Ascending aorta (tissue), 2 donors: ENCODE measurements at places on chromosomes 1 and 21. TPM values are rescaled to one million over a fixed set of nuclear protein-coding genes. Genes with fewer than 3 reads are reported as not detected.

DNA sequence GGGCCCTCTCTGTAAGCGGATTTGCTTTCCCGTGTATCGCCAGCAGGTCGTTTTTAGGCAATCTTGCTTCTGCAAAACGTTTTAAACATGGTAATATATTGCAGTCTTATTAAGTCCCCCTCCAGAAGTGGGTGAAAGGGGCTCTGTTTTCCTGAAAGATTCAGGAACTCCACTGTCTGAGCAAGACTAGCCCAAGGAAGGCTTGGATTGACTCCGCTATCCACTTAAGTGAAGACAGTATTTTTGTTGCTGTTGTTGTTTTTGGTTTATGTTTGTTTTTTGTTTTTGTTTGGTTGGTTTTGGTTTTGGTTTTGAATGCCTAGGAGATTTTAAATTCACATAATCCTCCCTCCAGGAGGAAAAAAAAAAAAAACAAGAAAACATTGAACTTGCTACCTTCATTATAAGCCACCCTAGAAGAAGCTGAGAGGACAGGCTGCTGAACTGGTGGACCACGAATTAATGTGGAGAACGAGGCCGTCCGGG is 29.1 kb upstream of the NFIA start:
- no peak for DNase-seq

OR2T35 gene
- not detected for total RNA-seq

SGIP1 gene
- 1.6 TPM for total RNA-seq

- DNase-seq, result no peak
Observed at GRCh38 chr1:33149453-33150190, 32.2 kb downstream of the TRIM62 start.

CCDC181 gene
- total RNA-seq, result not detected

GRCh38 chr1:166470441-166470840 is 303.6 kb upstream of the FAM78B start:
- DNase-seq, result no peak

GRCh38 chr21:16488042-16488441 is 758.3 kb downstream of the USP25 start:
- no peak for DNase-seq

DNA sequence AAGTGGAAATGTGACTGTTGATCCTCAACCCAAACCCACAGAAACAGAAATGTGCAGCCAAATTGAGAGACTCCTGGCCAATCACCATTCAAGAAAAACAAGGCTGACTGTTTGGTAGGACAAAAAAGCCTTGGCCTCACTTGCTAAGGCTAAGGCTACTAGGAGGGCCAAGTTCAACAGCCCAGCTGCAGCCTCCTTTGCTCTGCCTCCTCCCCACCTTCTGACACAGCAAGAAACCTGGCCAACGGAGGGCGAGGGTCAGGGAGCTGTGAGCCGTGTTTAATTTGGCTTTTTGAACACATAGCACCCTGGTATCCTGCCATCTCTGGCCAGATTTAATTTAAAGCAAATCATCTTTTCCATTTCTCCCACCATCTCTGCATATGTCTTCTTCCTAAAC is 165.8 kb upstream of the RAB4A start:
- peak; percentile 71 for DNase-seq

GSTM5 gene
- total RNA-seq, result 23.3 TPM

PODN gene
- 245 TPM for total RNA-seq

CFHR5 gene
- not detected for total RNA-seq

DNA sequence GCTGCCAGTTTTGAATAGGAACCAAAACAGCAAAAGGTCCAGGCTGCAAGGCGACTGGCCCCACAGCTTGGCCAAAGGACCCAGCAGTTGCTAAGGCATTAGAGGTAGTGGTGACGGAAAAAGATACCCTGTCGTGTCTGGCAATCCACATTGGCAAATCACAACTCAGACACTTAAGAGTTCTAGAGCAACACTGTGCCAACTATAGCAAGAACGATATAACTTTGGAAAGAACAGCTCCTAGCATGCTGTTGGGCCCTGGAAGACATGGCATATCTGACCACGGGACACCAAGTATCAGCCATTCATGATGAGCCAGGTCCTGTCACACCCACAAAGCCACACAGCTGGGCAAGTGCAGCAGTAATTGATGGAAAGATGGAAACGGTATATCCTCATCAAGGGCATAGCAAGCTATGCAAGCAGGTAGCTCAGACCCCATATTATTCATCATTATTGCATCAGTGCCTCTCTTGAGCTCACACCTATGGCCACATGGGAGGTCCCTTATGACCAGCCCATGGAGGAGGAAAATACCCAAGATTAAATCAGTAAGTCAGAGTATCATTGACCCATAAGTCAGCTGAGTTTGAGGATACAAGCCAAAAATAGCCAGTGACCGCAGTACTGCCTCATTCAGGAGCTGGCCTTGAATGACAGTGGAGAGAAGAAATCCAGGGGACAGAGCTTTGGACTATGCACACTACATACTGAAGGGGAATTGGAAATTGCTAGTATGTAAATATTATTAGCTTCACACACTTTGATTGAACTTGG is 221.2 kb downstream of the SETD4 start:
- no peak for DNase-seq

KCNQ4 gene
- total RNA-seq, result 14.5 TPM

DAB1 gene
- not detected for total RNA-seq

DNA sequence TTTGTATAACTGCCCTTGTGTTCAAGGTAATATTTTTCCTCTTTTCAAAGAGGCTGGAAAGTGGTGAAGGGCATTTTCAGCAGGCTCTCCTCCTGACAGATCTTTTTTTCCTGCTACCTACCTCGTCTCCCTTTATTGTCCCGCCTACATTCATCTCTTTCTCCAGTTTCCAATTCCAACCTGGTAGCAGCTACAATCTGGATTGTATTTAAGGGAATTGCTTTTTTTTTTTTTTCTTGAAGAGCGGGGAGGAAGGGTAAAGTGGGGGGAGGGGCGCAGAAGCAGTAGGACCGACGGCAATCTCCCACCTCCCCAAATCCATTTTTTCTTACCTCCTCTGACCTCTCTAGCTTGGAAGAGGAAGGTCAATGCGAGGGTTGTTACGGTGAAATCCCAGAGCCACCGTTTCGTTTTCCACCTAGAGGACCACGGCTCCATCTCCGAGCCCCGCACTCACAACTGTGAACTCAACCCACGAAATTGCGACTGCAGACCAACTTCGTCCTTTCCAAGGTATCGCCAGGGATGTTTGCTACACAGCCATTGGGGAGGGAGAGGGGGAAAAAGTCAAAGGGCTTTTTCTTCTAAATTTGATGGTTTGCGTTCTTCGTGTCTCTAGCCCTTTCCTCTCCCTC is 464 bp downstream of the COL11A1 start:
- DNase-seq, result no peak

GRCh38 chr1:16926491-16927073 is 4.9 kb downstream of the CROCC start:
- no peak for DNase-seq

PDC gene
- not detected for total RNA-seq

GRCh38 chr1:244801246-244801645 is 34.2 kb upstream of the COX20 start:
- no peak for DNase-seq

DNA sequence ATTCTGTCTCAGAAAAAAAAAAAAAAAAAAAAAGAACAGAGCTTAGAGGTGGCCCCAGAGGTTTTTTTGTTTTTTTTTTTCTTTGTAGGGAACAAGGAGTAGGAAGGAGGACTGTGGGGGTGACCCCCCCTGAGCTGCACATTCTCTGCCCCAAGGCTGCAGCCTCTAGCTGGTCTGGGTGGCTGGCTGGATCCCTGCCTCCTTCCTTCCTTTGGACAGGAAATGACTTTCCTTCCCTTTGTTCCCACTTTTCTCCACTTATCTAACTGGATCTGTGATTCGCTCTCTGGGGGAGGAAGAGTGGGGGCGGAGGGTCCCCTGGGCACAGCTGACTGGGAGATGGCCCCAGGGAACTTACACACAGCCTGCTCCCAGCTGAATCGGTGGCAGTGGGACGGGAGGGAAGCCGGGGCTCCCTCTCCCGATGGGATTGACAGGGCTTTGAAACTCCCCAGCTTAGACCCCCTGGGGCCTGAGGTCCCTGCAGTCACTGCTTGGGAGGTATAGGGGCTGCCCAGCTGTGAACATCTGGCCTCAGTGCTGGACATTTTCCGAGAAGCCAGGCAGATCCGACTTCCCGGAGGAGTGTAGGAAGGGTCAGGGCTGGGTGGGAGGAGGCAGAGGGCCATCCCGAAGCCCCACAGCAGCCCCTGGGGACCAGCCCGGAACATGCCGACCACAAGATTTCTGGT is 2.1 kb downstream of the FBLIM1 start:
- DNase-seq, result no peak

ACTRT2 gene
- not detected for total RNA-seq

GRCh38 chr1:3746389-3746829 is 5.8 kb upstream of the CCDC27 start:
- no peak for DNase-seq

- no peak for DNase-seq
Observed at GRCh38 chr1:154241703-154242351, 21.1 kb downstream of the UBAP2L start.

PPIAL4G gene
- not detected for total RNA-seq

GRCh38 chr1:203072002-203072602 is 13.7 kb downstream of the MYOG start:
- no peak for DNase-seq

DNA sequence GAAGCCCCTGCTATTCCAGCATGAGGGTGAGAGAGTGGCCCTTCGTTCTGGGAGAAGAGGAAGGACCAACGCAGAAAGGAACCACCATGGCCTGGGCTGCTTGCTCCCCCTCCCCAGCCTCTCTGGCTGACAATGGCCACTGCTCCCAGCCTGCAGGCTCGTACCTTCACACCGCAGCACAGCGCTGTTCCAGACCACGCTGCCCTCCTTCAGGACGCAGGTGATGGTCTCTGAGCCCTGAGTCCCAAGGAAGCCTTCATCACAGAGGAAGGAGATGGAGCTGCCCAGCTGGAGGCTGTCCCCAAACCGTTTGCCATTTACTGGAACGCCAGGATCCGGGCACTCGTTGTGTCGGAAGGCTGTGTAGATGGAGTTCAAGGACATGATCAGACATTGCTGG is 124.9 kb upstream of the HMGB4 start:
- DNase-seq, result no peak

DNA sequence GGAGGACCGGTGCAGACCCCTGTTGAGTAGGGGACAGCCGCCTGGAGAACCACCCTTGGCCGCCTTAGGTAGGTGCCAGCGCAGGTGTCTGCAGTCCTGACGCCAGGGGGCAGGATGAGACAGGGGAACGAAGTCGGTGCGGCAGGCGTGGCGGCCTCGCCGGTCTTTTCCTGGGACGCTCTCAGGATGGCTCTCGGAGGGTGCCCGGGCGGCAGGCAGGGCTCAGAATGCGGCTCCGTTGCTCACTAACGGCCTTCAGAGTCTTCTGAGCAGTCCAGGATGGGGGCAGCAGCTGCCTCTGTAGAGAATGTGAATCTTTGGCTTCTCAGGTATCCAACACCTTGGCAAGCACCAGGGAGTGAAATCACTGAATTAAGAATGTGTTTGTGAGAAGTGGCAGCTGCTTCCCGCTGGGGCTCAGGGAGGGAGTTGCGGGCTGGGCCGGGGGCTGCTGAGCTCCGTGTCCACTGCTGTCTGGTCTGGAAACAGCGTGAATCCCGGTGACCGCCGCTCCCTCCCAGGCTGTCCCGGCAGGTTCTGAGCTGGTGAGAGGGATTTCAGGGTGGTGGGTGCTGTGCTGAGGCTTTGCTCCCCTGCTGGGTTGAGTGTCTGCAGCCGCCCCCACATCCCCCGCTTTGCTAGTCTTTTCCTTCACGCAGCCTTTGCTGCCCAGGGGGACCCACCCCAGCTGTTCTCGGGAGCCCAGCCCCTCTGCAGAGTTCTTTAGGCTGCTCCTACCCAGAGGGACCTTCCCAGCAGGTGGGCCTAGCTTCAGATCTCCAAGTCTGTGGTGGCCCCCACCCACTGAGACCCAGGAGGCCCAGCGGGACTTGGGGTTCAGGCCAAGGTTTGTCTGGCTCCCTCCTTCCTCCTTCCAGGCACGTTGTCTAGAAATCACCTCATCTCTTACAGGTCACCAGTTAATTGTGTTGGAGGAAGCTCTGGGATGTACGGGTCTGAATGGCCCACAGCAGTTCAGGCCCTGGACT is 11.1 kb upstream of the C1orf174 start:
- DNase-seq, result no peak

CELA3B gene
- not detected for total RNA-seq

FMOD gene
- 92.3 TPM for total RNA-seq

- DNase-seq, result no peak
Observed at GRCh38 chr21:45695086-45695485, 51.6 kb downstream of the PCBP3 start.

LPAR3 gene
- total RNA-seq, result not detected

FCRL1 gene
- total RNA-seq, result not detected

GRCh38 chr1:225468270-225469020 is 40.6 kb upstream of the LBR start:
- DNase-seq, result no peak

HTR6 gene
- total RNA-seq, result not detected

OR2G6 gene
- not detected for total RNA-seq

DNA sequence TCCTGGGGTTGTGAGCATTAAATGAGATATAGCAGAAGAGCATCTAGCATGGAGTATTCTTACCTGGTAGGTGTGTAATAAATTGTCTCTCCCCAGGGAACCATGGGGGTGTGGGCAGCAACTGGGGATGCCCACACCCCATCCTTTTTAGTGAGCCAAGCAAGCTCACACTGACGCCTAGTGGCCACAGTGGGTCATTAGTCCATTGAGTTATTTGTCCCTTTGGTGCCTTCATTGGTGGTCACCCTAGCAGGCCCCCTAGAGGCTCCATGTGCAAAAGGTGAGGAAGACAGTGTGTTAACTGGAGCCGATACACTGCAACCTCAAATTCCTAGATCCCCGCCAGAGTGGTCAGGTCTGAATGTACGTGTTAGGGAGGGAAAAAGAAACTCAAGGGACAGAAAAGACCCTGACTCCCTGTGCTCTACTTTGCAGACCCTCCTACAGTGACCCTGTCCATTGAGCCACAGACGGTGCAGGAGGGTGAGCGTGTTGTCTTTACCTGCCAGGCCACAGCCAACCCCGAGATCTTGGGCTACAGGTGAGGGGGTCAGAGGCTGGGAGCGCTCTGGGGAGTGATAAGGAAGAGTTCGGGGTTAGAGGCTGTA is 93.3 kb upstream of the CD1D start:
- no peak for DNase-seq

DNA sequence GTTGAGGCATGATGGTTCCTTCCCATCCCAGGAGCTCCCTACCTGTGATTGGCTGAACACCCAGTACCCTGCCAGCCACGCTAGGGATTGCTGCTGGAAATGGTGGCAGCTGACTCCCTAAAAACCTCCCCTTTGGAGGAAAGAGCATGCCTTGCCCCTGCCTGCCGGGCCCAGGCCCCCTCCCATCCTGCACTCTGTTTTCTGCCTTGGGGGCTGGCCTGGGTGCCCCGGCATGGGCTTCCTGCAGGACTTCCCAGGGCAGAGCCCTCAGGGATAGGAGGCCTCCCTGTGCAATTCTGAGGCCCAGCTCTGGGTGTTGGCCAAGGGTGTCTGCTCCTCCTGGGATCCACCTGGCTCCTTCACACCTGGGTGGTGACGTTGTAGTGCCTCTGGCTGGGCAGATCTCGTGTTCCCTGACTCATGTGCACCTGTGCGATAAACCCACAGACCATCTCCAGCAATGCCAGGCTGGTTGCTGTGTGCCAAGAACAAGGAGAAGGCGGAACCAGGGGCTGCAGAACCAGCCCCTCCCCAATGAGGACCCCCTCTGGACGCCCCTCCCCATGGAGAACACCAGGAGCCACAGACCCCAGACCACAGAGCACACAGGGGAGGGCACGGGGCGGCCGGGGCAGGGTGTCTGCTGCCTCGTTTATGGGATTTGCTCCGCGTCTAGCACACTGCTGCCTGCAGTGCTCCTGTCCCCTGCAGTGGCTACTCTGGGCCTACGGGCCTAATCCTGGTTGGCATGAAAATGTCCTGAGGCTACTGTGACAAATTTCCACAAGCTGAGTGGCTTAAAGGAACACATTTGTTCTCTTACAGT is 13.6 kb downstream of the CSTB start:
- no peak for DNase-seq
